ENCODE measurements at places on chromosomes 11 and 22.

DNA sequence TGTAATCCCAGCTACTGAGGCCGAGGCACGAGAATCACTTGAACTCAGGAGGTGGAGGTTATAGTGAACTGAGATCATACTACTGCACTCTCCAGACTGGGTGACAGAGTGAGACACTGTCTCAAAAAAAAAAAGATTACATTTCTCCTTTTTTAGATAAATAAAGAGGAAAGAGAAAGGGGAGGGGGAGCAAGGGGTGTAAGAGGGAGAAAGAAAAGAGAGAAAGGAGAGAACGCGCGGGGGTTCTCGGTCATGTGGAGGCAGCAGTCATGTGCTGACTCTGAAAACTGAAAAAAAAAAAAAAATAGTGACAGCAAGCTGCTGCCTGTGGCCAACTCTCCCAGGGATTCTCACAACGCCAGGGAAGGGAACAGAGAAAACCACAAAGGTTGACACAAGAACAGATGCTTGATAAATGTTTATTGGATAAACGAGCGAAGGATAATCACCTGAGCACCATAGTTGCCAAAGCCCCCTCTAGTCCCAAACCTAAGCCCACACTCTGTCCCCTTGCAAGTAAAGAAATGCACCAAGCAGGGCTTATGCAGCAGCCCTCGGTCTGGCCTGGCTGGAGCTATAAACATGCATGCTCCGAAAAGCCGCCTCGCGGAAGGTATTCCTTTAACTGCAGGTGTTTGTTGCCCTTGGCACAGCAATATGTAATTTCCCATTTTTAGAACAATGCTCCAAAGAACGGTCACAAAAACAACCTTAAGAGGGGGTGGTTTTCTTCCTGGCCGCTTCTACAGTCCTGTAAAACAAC is 14.5 kb downstream of the SCGB1A1 start:
- DNase-seq, result peak; percentile 34

DNA sequence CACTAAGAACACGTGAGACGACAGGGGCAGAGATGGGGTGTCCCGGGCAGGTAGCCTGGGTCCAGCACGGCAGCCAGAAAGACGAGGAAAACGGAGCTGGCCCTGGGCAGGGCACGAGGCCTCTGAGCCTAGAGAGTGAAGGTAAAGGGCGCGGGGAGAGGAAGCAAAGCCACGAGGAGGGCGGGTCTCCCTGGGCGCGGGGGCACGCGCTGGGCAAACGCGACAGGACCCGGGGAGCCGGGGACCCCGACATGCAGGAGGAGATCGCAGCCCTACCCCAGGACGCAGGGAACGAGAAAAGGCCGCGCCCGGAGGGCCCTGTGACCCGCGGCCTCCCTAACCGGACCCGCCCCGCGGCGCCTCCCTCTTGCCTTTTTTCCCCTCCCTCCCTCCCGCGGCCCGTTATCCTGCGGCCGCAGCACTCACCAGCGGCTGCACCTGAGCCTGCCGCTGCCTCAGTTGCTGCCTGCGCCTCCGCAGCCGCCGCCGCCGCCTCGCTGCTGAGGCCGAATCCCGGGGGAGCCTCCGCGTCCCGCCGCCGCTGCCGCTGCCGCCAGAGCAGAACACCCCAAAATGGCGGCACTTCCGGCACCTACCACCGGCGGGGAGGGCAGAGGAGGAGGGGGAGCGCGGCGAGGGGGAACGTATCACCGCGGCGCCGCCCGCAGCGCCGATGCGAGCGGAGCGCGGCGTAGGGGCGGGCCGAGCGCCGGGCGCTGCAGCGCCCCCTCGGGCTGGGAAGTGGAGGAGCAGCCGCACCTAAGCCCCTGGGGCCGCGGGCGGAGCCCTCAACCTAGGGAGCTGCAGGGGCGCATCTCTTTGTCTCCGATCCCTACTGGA is at the start of gene CELF1:
Gene CELF1 (minus strand): TSS at position 567 of the 840 bp plus-strand sequence. CDS start 53,609 bp downstream, outside the sequence.
- peak; percentile 96 for DNase-seq

DNA sequence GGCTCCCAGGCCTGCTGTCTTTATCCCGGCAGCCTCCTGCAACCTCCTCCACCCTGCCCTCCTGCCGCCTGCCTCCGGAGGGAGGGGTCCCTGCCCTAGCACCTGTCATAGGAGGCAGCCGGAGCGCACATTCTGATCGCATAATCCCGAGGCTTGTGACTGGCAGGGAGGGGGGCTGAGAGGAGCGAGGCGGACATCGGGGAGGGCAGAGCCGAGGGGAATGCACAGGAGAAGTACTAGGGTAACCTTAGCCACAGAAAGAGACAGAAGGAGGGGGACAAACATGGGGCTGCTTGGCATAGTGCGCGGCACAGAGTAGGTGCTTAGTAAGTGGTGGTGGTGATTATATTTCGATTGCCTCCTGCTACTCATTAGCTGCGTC is 9.2 kb upstream of the ALX4 start:
- no peak for DNase-seq

DNA sequence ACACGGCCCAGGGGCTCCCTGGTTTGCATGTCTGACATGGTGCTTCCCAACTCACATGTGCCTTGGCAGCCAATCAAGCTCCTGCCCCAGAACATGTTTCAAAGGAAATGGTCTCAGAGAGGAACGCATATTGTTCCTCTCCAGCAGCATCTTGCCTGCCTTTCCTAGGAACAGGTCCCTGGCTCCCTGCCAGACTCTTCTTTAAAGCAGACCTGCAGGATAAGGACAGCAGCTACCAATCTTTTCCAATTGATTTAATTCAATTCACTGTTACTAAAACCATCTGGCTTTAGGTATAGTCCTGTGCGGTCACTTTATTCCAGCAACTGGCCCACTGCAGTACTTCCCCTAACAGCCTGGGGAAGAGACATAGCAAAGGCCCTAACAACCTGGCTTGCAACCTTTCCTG is 79.9 kb downstream of the AMBRA1 start:
- peak; percentile 43 for DNase-seq

DNA sequence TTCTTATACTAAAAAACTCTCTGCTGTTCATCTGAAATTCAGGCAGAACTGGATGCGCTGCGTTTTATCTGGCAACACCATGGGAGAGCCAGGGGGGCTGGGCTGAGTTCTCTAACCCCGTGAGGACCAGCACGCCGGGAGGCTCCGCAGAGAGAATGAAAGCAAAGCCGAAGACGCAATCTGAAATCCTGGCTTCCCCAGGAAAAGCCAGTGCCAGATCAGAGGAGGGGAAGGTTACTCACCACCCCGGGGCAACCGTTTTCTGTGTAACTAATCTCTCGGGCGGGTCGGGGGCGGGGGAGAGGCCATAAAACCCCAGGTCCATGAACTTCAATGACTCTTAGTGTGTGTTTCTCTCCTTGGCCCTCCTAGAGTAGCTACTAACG is 99.4 kb downstream of the SHANK2 start:
- DNase-seq, result no peak

DNA sequence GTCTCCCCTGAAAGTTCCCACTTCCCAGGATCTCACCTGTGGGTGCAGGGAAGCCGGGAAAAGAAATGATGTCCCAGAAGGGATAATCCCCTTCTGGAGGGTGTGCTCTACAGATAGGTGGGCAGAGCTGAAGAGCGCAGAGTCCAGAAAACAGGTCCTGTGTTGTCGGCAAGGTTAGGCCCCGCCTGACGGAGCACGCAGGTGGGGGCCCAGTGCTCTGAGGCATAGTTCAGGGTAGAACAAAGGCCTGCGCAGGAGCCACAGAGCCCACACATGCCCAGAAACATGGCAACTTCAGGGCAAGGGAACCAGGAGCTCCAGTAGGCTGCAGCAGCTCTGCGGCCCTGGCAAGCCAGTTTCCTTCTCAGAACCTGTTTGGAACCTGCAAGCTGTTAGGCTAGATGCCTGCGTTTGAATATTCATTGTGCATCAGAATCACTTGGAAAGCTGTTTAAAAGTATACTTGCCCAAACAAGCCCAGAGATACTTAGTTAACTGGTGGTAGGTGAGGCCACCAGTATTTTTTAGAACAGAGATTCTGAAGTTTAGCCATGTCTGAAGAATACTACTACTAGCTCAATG is 386.6 kb downstream of the BUD13 start:
- DNase-seq, result no peak
